ENCODE measurements at places on chromosomes 2 and 18. TPM values are rescaled to one million over a fixed set of nuclear protein-coding genes. Genes with fewer than 3 reads are reported as not detected.

The ATF2 gene
- total RNA-seq, result 73.3 TPM

The KCNK3 gene
- 2.3 TPM for total RNA-seq

The G6PC2 gene
- not detected for total RNA-seq

The TMEM163 gene
- 10.7 TPM for total RNA-seq

The GPR17 gene
- total RNA-seq, result 0.84 TPM

The DSEL gene
- 0.68 TPM for total RNA-seq

The ROCK2 gene
- 36.6 TPM for total RNA-seq

The RAMP1 gene
- total RNA-seq, result 6.2 TPM

The TUBA4A gene
- total RNA-seq, result 42.2 TPM

The CDH7 gene
- not detected for total RNA-seq

The KCNS3 gene
- total RNA-seq, result 44.5 TPM

The PSMA8 gene
- total RNA-seq, result not detected

The NETO1 gene
- total RNA-seq, result 0.12 TPM

The MALL gene
- 3.8 TPM for total RNA-seq

The DSG1 gene
- total RNA-seq, result not detected

The MCEE gene
- total RNA-seq, result 20.2 TPM

The DAPL1 gene
- not detected for total RNA-seq

The CNTNAP5 gene
- total RNA-seq, result not detected

The SERPINB3 gene
- not detected for total RNA-seq

The DSG4 gene
- not detected for total RNA-seq

The PIKFYVE gene
- total RNA-seq, result 23.1 TPM

The C2orf81 gene
- 1.3 TPM for total RNA-seq

The SCYGR4 gene
- not detected for total RNA-seq

The CREG2 gene
- total RNA-seq, result 0.59 TPM

The ABCG8 gene
- not detected for total RNA-seq

The CYBRD1 gene
- total RNA-seq, result 139 TPM

The BOLL gene
- total RNA-seq, result not detected

The GAL3ST2 gene
- total RNA-seq, result not detected

The CXCR1 gene
- not detected for total RNA-seq
